ENCODE measurements at places on chromosomes 6 and 20. TPM values are rescaled to one million over a fixed set of nuclear protein-coding genes. Genes with fewer than 3 reads are reported as not detected.

CST4 gene
- not detected for total RNA-seq

MDFI gene
- total RNA-seq, result 41.5 TPM

DNA sequence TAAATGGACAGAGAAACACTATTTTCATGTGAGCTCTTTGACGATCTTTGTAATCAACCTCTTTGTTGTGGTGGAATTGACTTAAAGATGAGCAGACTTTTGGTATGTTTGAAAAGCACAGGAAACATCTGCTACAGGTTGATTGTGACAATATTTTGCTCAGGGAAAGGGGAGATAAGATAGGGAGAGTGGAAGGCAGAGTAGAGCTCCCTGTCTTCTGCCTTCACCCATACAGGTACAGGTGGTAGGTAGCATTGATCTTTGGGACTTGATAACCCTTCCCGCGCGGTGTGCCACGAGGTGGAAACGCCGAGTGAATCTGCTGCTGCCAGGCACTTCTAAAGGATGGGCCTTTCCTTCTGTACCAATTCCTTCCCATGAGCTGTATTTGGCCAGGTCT is 183.6 kb downstream of the UTRN start:
- H3K27ac ChIP-seq, result no peak overlapping the region
- no peak overlapping the region for H3K4me3 ChIP-seq
- peaks cover 21% of the 10 kb centered on the region for H3K4me1 ChIP-seq
- no peaks in the 10 kb centered on the region for H3K27me3 ChIP-seq

CAP2 gene
- 6.7 TPM for total RNA-seq

TUBB1 gene
- not detected for total RNA-seq

DNA sequence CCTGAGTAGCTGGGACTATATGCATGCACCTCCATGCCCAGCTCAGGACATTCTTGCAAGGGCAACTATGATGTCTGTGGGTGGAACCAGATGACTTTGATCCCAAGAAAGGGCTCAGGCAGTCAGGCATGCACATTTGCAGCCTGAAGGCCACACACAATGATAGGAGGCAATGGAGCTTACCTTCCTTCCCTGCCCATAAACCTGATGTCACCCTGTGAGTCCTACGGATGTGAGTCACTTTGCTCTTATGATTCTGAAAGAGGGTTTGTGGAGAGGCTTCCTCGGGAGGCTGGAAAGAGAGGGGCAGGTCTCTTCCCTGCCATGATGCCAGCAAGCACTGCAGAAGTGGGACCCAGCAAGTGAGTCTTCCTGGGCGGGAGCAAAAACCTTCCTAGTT is 202.4 kb downstream of the LY86 start:
- no peak overlapping the region for H3K27ac ChIP-seq
- H3K4me3 ChIP-seq, result no peak overlapping the region
- no peaks in the 10 kb centered on the region for H3K27me3 ChIP-seq
- no peak for DNase-seq
- H3K36me3 ChIP-seq, result no peaks in the 10 kb centered on the region
- no peaks in the 10 kb centered on the region for H3K4me1 ChIP-seq

DEFB124 gene
- 0.52 TPM for total RNA-seq

GRCh38 chr6:125237764-125238163 is 64.0 kb downstream of the HDDC2 start:
- H3K4me3 ChIP-seq, result no peak overlapping the region
- no peak overlapping the region for H3K27ac ChIP-seq
- DNase-seq, result no peak
- no peaks in the 10 kb centered on the region for H3K4me1 ChIP-seq
- H3K36me3 ChIP-seq, result no peaks in the 10 kb centered on the region

DNA sequence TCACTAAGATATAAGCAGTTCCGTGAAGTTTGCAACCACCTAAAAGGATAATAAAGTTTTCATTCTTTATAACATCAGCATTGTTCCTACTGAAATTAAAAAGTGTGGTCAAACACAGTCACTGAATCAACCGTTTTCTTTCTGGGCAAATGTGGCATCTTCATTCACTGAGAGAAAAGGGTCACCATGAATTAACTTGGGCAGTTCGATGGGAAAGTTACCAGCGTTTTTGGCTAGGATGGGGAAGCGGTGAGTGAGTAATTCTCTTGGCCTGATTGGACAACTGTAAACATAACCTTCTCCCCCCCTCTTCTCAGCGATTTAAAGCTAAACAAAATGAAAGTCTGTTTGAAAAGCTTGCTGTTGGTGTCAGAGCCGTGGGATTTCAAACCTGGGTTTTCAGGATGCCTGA is 181.8 kb downstream of the SASH1 start:
- peaks cover 27% of the 10 kb centered on the region for H3K4me1 ChIP-seq
- H3K4me3 ChIP-seq, result no peak overlapping the region
- DNase-seq, result no peak
- H3K27ac ChIP-seq, result no peak overlapping the region

GPSM3 gene
- total RNA-seq, result 4.7 TPM

DNA sequence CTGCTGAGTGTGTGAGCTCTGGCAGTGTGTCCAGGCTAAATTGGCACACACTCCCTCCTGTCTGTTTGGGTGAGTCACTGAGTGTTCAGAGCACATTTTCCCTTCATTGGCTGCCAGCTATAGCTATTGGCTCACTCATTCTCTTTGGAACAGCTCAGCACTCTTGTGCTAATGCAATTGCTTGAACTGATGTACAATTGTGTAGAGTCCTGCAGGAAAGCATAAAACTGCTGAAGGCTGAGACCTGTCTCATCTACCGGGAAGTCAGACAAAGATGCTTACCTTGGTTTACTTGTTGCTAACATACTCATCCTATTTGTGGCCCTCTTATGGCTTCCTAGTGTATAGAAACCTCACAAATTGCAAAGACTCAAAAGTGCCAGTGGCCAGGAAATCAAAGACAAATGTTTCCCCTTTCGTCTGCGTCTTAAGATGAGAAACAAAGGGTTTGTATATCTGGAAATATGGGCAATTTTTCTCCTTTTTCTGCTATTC is 351.0 kb downstream of the BCKDHB start:
- no peak overlapping the region for H3K27ac ChIP-seq
- no peaks in the 10 kb centered on the region for H3K36me3 ChIP-seq
- H3K27me3 ChIP-seq, result no peaks in the 10 kb centered on the region
- no peak overlapping the region for H3K4me3 ChIP-seq
- peaks cover 8% of the 10 kb centered on the region for H3K4me1 ChIP-seq
- DNase-seq, result no peak
